ENCODE measurements at places on chromosomes 7 and 10. TPM values are rescaled to one million over a fixed set of nuclear protein-coding genes. Genes with fewer than 3 reads are reported as not detected.

Gene UCMA
- not detected for total RNA-seq

DNA sequence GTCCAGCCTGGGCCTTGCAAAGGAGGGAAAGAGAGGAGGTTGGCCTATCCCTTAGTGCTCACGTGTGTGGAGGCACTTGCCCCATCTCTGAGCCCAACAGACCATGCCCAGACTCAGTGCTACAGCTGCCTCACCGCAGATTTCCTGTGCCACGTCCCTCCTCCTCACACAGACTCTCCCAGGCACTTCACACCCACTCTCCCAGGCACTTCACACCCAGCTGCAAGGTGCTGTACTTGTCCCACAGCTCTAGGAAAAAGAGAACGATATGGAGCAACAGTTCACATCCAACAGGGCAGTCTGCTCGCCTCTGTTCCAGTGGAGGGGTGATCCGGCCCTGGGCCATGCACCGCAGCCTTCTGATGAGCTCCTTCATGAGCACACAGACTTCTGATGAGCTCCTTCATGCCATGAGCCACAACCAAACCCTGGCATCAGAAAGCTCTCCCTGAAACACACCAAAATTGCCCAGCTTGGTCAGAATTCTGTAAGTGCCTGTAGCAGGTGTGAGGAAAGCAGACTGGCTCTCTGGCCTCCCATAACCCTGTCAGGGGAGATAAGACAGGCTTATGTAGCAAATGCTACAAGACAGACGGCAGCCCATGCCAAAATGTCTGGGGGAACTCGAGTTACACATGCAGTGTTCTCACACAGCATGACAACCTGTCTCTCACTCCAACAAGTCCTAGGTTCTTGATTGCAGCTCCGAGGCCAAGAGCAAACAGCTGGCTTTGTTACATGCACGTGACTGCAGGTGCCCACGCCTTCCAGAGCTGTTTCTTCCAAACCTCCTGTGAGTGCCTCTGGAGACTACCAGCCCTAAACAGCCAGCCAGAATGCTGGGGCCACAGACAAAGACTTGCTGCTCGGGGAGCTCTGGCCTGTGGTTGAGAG, 348.5 kb downstream of the GRID1 start:
- no peak overlapping the region for H3K27ac ChIP-seq
- DNase-seq = no peak
- peaks cover 5% of the 10 kb centered on the region for H3K4me1 ChIP-seq
- H3K4me3 ChIP-seq = no peak overlapping the region

Gene ARL5B
- 13.3 TPM for total RNA-seq

DNA sequence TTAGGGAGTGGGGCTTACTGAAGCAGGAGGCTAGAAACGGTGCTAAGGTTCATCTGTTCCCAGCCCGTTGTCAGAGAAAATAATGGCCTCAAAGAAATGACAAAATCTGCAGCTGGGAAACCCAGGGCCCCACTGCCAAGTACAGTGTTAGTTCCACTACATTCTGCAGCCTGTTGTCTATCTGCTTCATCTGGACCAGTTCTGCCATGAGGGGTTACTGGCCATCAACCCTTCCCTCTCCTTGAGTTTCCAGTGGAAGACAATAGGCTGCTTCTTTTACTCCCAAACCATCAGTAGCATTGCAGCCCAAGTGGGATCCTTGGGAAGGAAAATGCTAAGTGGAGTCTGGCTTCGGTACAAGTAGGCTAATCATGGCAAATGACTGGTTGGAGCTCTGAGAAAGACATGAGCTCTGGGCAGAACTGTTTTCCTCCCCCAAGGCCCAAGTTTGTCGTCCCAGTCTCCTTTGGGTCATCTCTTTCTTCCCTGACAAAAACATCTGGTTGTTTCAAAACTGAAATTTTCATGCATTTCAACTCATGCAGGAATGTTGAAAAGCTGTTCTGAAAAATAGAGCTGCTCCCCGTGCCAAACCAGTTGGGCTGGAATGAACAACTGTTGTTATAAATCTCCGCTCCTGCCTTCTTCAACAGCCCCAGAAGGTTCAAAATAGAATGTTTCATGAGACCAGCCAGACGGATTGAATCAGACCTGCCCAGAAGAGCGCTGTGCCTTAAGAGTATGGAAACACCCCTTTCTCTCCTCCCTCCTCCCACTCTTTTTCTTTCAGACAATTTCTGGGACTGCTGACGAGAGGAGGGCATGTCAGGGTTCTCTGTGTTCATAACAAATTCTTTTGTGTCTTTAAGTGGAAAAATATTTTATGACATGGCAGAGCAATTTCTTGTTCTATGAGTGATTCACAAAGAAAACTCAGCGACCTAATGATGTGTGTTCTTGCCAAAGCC, 116.6 kb downstream of the RAB18 start:
- no peak for DNase-seq
- no peaks in the 10 kb centered on the region for H3K4me1 ChIP-seq
- H3K27me3 ChIP-seq = peaks cover 10% of the 10 kb centered on the region
- H3K4me3 ChIP-seq = no peak overlapping the region

DNA sequence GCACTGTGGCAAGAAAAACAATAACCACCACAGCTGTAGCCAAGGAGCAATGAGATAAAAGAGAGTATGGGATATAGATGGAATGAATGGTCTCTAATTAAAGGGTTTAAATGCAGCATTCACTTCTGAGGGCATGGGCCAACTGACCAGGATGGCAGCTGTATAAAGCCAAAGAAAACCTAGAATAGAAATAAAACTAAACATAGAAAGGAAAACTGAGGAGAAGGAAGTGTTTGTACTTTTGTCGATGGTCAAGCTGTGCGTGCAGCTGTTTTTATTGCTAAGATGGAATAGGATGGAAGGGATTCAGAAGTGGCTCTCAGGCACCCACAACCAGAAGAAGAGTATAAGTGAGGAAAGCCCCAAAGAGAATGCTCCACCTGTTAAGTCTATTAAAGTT, 37.9 kb downstream of the ZC3HC1 start:
- H3K36me3 ChIP-seq = peaks cover 10% of the 10 kb centered on the region
- DNase-seq = no peak
- peaks cover 5% of the 10 kb centered on the region for H3K4me1 ChIP-seq

DNA sequence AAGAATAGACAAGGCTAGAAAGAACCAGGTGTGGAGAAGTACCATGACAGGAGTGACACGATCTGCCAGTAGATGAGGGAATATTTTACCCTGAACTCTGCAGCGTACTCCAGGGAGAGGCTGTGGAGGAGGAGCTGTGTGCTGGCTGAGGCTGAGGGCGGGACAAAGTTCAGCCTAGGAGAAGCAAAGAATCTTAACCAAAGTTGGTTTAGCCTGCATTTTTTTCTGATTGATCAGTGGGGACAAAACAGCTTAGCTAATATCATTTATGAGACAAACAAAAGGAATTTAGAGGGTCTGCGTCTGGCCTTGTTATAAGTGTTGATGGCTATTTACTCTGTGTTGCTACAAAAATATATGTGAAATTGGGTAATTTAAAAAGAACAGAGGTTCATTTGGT, 5.2 kb upstream of the NPSR1 start:
- H3K36me3 ChIP-seq = no peaks in the 10 kb centered on the region
- H3K4me1 ChIP-seq = no peaks in the 10 kb centered on the region
- no peak for DNase-seq
- no peak overlapping the region for H3K4me3 ChIP-seq
- H3K27me3 ChIP-seq = no peaks in the 10 kb centered on the region

Gene MACC1
- total RNA-seq = 0.14 TPM

Data from CD4-positive, alpha-beta T cell (primary cell).